Suppressor macrophage (primary cell): ENCODE measurements at places on chromosomes 7 and 10.

- no peak for DNase-seq
Measured at GRCh38 chr7:105209870-105210269, 178.9 kb downstream of the SRPK2 start.

DNA sequence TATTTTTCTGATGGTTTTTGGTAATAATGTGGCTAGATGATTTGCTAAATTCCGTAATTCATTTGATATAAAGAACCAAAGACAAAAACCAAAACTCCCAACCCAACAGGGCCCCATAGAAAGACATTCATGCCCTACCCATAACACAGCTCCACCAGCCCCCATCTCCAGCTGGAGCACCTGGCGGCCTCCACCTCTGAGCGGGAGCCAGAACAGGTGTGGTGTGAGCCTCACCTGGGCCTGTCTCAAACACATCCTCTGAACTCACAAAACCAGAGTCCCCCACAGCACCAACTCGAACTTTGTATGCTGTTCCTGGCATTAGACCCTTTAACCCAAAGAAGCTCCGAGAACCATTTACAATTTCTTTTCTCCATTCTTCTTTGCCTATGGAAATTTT is 36.5 kb upstream of the LAMB4 start:
- no peak for DNase-seq

DNA sequence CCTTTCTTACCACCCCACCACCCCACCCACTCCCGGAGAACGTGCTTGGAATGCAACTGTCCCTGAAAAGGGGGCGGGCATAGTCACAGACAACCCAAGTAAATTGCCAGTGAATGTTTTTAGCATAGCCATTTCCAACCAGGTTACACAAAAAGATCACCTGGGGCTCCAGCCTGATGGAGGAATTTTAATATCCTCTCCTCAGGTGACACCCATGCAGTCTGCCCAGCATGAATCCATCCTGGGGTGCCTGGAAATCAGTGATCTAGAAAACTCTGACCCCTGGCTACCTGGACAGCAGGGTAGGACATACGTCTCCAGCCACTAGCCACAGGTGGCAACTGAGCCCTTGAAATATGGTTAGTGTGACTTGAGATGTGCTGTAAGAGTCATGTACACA is 61.1 kb downstream of the SORBS1 start:
- DNase-seq: no peak

- DNase-seq: no peak
Measured at GRCh38 chr7:25356534-25357151, 128.4 kb upstream of the NPVF start.

- DNase-seq: no peak
Measured at GRCh38 chr7:132191418-132191817, 384.9 kb downstream of the PLXNA4 start.

DNA sequence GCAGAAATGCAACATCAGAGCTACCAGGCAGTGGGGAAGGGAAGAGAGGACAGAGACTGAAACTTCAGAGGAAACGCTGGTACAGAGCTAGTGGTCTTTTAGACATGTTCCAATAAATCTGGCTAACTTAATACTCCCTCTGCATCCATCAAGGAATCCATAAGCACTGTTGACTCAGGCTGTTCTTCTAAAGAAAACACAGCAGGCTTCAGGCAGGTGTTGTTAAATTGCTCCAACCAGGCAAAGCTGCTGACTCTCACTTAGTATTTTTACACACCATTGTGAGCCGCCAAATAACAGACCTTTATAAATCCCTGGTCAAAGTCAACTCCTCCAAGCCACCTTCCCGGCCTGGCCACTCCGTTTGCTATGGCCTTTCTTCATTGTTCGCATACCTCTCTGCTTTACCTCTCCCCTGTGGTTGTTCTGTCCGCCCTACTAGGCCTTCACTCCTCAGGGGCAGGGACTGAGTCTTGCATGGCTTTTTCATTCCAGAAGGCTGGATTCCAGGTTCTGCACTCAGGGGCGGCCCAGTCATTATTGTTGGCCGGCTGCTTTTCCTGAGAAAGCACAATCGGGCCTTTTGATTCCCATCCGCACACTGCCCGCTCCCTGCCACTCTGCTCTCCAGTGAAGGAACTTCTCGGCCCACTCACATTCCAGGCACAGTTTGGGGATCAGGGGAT is 18.4 kb downstream of the CREB3L2 start:
- DNase-seq: no peak

DNA sequence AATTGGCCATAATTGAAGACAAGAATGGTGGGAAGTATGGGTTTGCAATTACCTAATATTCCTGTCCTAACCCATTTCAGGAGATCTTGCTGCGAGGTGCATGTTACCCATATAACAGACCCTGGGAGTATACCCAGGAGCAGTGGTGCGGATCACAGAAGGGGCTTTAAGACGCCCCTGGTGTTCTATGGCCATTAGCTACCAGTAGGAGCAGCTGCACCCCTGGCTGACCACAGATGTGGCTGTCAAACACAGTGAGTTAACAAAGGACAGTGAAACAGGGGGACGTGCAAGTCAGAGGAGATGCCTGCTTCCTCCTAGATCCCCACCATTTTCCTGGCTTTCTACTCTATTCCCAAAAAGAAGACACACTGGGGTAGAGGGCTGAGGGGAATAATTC is 25.2 kb downstream of the AOC1 start:
- DNase-seq: no peak

DNA sequence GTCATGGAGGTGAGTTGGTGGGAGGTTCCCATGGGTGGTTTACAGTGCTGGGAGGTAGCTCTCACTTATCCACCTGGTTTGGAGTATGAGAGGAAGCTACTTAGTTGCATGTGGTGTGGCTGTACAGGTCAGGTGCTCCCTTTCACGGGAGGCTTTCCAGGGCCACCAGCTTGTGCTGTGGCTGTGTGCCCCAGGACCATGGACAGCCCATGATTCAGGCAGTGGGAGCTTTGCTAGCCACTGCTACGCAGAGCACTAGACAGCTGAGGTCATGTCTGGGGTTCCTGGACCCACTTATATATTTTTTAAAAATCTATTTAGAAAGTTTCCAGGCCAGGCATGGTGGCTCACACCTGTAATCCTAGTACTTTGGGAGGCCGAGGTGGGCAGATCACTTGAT is 42.5 kb upstream of the KCNMA1 start:
- DNase-seq: no peak

DNA sequence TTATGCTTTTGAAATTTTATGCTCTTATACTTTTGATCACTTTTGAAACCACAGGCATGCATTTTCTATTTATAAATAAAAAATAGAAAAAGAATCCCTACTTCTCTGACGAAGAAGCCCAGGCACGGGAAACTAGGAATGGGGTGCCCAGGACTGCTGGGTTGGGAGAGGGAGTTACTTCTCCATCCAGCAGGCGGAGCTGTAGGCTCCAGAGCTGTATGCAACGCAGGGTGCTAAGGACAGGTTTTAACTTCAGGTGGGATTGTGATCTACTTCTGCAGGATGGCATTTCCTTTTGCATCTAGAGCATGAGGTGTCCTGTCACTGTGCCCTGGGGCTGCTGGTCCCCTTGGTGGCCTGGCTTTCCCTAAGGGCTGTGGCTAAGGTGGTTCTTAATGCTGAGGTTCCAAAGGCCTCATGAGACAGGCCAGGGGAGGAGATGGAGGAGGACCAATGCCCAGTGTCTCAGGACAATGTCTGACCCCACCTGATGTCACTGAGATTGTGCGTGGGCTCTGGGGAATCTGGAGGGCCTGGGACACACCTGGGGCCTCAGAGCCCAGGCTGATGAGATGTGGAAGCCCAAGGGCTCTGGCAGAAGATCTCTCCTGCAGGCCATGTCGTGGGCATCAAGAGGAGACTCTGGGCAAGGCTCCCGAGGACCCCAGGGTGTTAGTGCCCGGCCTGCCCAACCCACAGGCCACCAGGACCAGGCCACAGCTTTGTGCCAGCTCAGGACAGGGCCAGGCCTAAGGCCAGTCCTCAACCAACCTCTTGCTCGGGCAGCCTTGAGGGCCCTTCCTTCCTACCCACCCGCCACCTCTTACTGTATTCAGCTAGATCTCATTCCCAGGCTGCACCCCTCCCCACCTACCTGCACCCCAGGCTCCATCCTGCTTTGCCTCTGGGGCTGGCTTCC is 507 bp downstream of the CCDC201 start:
- no peak for DNase-seq

DNA sequence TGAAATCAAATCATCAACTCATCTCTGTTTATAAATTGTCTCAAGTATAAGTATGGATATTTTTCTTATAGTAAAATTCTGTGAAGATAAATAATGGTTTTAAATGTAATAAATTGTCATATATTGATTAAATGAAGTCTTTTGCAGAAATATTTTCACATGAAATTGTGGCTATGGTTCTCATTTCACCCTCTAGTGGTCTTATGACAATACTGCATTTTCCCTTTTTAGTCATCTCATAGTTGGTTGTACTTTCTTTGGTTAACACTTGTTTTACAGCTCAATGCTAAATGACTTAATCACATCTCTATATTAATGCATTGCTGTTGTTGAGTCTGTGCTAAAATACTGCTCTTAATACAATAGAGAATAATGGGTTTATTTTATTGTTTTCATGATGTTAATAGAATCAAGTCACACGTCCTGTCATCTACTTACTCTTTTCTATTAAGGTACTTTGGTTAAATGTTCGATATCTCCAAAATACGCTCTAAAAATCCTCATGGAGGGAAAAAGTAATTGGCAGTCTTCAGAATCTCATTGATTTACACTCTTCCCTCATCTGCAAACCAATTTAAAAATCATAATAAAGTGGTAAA is 38.0 kb upstream of the CACNA2D1 start:
- DNase-seq: no peak

DNA sequence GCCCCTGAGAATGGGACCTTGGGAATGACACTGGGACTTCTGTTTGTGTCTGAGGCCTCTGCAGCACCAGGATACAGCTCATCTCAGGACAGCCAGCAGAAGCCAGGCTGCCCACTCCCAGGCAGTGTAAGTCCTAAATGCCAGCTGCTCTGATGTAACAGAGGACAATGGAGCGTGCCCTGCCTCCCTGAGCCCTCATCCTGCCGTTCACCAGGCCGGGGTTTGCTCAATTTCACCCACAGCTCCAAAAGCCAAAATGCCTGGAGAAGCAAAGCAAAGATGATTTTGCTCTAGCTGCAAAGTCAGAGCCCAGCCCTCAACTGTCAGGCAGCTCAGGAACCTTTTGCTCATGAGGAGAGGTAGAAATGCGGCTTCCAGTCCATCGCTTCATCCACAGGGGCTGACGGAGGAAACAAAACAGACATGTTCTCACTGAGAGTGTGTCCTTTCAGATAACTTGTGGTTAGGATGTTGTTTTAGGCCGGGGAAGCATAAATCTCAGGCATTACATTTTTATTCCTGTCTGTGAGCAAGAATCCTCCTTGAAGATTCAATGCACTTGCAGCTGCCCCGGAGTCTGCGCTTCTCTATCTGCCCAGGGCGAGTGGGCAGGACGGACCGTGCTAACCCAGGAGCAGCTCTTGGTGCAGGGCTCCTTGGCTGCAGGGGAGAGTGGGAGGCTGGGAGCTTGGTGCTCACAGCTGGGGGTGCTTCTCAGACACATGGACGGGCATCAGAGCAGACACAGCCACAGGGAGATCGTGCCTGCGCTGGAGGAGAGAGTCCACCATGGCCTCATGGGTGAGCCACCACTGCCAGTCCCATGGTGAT is 83.2 kb upstream of the CHST15 start:
- no peak for DNase-seq

DNA sequence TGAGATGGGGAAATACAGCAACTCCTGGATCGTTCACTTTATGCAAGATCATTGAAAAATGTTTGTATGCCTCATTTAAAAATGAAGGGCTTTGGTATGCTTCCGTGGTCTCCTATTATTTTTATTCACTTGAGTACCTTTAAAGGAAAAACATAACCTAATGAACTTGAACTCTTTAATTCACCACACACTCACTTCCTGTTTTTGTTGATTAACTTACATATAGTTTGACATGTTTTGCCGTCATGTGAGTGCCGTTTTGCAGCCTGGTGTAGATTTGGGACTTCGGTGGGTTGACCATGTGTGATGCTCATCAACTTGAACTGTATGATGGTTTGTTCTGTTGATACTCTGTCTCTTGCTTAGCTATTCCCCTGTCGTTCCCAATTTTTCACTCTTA is 28.9 kb downstream of the CASP7 start:
- DNase-seq: no peak

DNA sequence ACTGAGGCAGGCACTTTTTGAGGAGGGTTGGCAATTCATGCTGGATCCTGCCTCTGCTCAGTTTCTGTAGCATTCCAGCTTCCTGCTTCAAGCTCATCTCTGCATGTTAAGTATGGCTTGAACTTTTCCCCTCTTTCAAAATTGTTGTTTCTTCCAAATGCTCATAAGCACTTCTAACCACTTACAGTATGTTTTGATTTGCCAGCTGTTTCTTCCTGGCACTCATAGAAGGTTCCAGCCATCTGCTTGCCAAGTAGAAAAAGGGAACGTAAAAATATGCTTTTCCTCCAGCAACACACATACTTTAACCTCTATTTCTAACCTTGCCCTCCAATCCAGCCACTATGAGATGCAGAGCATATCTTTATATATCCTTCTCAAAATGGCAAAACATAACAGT is 692.6 kb upstream of the COBL start:
- no peak for DNase-seq

GRCh38 chr10:81704596-81704995 is 170.4 kb upstream of the NRG3 start:
- DNase-seq: no peak

GRCh38 chr10:70441161-70441894 is at the start of gene NODAL:
TSS of gene NODAL (minus strand) at chr10:70441681. CDS start at chr10:70441667, 14 bp downstream.
- DNase-seq: no peak

GRCh38 chr7:156064971-156065386 is 252.7 kb upstream of the SHH start:
- DNase-seq: no peak

GRCh38 chr10:122478971-122479370 is 17.6 kb downstream of the HTRA1 start:
- DNase-seq: no peak

GRCh38 chr7:151806952-151807775 is 69.8 kb downstream of the PRKAG2 start:
- DNase-seq: no peak

- no peak for DNase-seq
Measured at GRCh38 chr7:106916679-106917078, 51.6 kb downstream of the PIK3CG start.
